Ovary (tissue), 10 donors: ENCODE measurements at places on chromosomes 7 and 10.

DNA sequence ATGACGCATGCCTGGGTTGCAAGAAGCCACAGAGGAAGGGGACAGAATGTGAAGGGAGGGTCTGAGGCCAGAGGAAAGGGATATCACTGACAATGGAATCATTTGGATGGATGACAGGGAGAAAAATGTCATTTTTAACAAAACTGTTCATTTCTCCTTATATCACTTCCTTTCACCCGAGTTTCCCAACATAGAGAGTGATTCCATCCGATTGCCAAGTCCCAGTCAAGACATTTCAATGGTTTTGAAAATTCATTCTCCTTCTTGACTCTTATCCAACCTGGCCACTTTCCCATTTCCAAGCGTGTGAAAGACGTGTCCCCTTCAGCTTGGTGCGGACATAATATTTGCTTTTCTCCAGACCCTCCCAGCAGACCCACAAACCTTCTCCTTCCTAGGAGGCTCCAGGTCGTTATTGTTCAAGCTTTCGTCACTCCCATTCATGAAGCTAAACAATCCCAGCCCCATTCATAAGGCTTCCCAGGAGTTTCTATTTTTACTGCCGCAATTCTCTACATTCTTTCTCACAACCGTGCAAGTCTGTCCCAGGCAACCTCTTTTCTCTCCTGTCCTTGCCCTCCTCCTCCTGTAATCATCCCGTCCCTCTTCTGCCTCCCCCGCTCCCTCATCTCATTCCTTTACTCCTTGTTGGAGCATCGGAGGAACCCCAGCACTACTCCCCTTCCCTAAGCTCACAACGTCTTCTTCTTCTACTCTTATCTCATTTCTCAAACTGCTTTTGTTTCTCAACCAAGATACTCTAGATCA, 301.3 kb upstream of the KLF6 start:
- H3K36me3 ChIP-seq: no peaks in the 10 kb centered on the region
- no peak overlapping the region for H3K4me3 ChIP-seq
- DNase-seq: no peak
- H3K27me3 ChIP-seq: no peaks in the 10 kb centered on the region
- H3K27ac ChIP-seq: no peak overlapping the region

DNA sequence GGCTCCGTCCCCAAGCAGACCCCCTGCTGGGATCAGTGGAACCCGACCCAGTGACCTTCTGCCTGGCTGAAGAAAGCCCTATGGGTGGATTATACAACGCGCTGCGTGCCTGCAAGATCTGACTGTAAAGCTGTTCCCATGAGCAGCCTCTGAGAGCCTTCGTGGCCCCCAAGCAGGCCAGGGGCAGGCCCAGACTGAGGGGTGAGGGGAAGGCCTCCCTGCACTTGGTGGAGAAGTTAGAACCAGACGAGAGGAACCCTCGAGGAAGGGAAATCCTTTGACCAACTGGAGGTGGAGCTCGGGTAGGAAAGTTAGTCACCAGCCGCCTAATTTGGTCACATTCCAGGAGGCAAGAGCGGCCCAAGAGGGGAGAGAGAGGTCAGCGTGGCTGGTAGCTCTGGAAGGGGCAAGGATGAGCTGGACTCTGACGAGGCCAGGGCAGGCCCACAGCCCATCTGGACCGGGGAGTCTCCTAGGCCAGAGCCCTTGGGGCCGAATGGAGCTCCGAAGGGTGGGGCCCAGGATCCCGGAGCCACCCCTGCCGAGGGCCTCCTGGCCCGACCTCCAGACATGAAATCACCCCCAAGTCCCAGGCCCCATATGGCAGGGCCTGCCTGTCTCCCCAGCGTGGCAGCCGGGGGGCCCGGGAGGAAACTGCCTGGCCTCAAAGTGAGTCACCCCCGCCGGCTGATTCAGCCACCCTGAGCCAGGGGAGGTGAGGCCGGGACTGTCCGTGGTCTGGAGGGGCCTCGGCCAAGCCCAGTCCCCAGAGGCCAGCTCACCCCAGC, 23.3 kb upstream of the PDGFA start:
- H3K36me3 ChIP-seq: no peaks in the 10 kb centered on the region
- no peak overlapping the region for H3K4me3 ChIP-seq
- DNase-seq: no peak

DNA sequence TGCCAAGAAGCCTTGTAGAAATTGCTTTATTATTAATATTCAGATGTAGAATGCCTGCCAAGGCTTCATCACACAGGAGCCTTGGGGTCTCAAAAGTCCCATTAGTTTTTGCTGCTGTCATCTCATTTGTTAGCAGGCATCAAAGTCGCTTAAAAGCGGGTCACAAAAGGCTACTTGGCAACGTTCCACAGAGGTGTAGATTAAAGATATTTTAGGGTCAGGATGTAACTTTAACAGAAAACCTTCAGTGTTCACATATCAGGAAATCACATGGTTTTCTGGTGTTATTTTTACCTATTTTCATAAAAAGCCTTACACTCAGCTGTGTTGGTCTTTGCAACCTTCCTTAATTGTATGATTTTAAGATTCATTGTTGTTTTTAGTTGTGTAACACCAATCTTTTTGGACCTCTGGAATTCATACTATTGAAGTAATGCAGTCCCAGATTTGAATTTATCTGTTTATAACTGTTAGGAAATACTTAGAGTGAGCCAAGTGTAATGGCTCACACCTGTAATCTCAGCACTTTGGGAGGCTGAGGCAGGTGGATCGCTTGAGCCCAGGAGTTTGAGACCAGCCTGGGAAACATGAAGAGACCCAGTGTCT, 65.3 kb downstream of the TET1 start:
- no peak overlapping the region for H3K4me3 ChIP-seq
- H3K36me3 ChIP-seq: no peaks in the 10 kb centered on the region
- H3K27ac ChIP-seq: no peak overlapping the region
- H3K4me1 ChIP-seq: no peaks in the 10 kb centered on the region

GRCh38 chr10:30353851-30354250, 4.8 kb upstream of the MTPAP start:
- no peaks in the 10 kb centered on the region for H3K36me3 ChIP-seq
- H3K4me3 ChIP-seq: no peak overlapping the region

DNA sequence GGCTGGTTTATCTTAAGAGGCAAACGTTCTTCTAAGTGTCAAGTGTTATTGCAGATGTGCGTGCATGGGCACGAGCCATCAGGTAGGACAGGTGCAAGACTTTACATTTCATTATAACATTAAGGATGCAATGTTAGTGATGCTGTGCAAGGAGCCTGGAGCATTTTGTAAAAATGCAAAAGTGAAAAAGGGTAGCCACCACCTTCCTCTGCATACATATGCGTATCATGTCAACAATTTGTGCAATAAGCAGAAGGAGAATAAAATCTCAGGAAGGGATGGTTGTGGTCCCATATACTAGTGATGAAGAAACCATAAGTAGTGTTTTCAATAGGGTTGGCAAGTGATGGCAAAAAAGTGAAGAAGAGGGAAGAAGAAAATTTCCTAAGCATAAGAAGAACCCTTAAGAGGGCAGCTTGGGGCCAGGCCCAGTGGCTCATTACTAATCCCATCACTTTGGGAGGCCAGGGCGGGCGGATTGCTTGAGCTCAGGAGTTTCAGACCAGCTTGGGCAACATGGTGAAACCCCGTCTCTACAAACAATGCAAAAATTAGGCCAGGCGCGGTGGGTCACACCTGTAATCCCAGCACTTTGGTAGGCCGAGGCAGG, 7.5 kb downstream of the PIK3AP1 start:
- DNase-seq: no peak
- no peaks in the 10 kb centered on the region for H3K27me3 ChIP-seq
- no peak overlapping the region for H3K27ac ChIP-seq
- no peaks in the 10 kb centered on the region for H3K36me3 ChIP-seq
- no peaks in the 10 kb centered on the region for H3K4me1 ChIP-seq
- H3K4me3 ChIP-seq: no peak overlapping the region

GRCh38 chr7:135771961-135772638, 23.5 kb upstream of the FAM180A start:
- H3K4me1 ChIP-seq: peaks cover 4% of the 10 kb centered on the region
- H3K27ac ChIP-seq: no peak overlapping the region
- no peak overlapping the region for H3K4me3 ChIP-seq
- no peak for DNase-seq

DNA sequence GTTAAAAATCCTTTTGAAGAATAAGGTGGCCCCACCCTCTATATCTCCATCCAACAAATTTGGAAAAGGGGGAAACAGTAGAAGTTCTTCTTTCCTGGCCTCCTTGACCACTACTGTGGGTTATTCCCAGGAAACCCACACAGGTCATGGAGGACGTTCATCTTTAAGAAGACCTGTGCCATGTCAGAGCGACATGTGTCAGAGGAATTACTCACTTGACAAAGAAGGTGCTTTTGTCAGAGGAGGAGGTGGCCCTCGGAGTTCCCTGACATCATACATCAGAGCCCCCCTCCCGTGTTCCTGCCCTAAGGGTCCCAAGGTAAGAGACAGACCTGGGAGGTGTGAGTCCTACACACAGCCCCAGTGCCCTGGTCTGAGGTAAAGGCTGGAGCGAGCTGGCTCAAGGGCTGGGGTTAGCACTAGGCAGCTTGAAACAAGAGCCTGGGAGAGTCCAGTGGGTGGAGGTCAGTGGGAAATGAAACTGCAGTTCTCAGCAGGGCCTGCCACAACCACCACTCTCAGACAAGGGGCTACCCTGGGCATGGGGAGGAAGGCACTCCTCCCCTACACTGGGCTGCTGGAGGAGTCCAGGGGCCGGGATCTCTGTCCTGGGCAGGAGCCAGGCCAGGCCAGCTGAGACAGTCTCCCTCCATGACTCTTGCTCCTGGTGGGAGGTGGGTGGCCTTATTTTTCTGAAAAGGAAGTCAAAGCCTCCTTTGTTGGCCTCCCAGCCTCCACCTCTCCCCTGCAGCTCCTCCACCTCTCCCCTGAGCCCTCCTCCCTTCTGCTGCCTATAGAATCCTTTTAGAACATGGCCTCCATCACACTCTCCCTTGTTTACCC, 21.8 kb upstream of the ZMIZ1 start:
- H3K27ac ChIP-seq: no peak overlapping the region
- no peaks in the 10 kb centered on the region for H3K4me1 ChIP-seq
- no peak for DNase-seq
- H3K36me3 ChIP-seq: no peaks in the 10 kb centered on the region
- no peak overlapping the region for H3K4me3 ChIP-seq

GRCh38 chr10:1114719-1115606, 58.8 kb downstream of the WDR37 start:
- no peak overlapping the region for H3K27ac ChIP-seq
- no peaks in the 10 kb centered on the region for H3K27me3 ChIP-seq
- no peaks in the 10 kb centered on the region for H3K4me1 ChIP-seq
- H3K36me3 ChIP-seq: no peaks in the 10 kb centered on the region
- no peak for DNase-seq

- H3K4me1 ChIP-seq: no peaks in the 10 kb centered on the region
- no peak for DNase-seq
- H3K27ac ChIP-seq: no peak overlapping the region
- no peaks in the 10 kb centered on the region for H3K36me3 ChIP-seq
- H3K27me3 ChIP-seq: no peaks in the 10 kb centered on the region
Observed at GRCh38 chr7:101386558-101387231, 24.0 kb downstream of the COL26A1 start.

GRCh38 chr7:75559976-75560365, 67.9 kb downstream of the SPDYE5 start:
- H3K27ac ChIP-seq: no peak overlapping the region
- no peak for DNase-seq

- no peaks in the 10 kb centered on the region for H3K27me3 ChIP-seq
- H3K27ac ChIP-seq: no peak overlapping the region
- no peak for DNase-seq
- no peak overlapping the region for H3K4me3 ChIP-seq
Observed at GRCh38 chr7:70612811-70613210, 519.1 kb upstream of the GALNT17 start.

DNA sequence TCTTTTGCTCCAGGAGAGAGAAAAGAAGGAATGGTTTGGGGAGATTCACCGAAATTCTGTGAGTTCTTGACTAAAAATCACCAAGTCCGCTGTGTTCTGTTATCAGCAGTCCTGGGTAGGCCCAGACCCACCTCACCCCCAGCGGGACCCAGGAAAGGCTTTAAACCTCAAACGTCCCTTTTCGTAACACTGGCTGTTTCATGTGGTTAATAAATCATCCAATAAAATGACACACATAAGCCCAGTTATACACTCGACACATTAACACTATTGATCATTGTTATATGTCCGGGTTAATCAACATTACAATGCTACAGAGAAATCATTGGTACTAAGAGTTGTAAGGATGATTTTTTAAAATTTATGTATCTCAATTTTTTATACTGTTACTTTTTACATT, 25.2 kb downstream of the DIP2C start:
- H3K4me3 ChIP-seq: no peak overlapping the region
- peaks cover 15% of the 10 kb centered on the region for H3K4me1 ChIP-seq
- no peak for DNase-seq
- H3K36me3 ChIP-seq: no peaks in the 10 kb centered on the region

DNA sequence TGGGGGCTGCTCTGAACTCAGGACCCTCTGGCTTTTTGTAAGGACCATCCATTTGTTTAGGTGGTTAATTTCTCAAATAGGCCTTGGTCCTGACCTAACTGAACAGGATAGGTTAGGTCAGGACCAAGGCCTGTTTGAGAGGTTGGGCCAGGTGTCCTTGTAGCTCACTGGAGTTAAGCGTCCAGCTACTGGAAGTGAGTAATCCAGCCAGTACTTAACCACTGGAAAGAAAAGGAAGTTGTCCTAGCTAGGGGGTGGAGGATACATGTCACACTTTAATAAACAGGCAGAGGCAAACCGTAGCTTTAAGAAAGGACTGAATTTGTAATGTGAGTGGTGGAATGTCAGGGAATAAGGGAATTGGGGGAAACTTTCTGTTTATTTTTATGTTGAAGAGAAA, 96.0 kb downstream of the GPR85 start:
- no peak overlapping the region for H3K4me3 ChIP-seq
- H3K4me1 ChIP-seq: no peaks in the 10 kb centered on the region
- H3K27ac ChIP-seq: no peak overlapping the region

DNA sequence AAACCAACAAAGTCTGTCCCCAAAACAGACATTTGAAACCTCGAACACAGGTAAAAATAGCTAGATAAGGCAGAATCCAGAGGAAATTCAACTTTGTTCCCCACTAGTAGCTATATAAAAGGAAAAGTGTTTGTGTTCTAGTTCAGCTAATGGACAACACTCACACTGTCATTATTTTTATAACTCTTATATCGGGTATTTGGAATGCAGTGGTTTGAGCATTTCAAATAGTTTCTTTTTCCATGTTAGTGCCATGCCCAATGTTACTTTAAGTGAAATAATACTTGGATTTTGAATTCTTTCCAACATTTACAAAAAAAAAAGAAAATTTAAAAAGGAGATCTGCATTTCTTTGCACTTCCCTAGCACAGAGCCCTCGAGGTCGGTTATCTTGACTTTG, 213.6 kb downstream of the DOCK4 start:
- H3K4me1 ChIP-seq: no peaks in the 10 kb centered on the region
- no peaks in the 10 kb centered on the region for H3K36me3 ChIP-seq
- H3K4me3 ChIP-seq: no peak overlapping the region
- no peaks in the 10 kb centered on the region for H3K27me3 ChIP-seq
- no peak for DNase-seq

DNA sequence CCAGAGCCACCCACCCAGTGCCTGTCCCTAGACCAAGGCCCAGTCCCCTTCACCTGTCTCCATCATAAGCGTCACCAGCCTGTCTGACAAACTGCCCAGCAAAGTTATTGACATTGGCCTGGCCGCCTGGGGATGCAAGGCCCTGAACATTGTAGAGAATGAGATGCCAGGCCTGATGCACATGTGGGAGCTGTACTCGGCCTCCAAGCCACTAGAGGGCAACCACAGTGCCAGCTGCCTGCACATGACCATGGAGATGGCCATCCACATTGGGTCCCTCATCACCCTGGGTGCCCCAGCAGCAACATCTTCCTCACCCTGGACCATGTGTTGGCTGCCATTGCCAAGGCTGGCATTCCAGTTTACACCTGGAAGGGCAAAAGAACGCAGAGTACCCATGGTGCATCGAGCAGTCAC, 63.7 kb upstream of the ANTXRL start:
- no peak overlapping the region for H3K27ac ChIP-seq
- H3K36me3 ChIP-seq: no peaks in the 10 kb centered on the region
- H3K27me3 ChIP-seq: no peaks in the 10 kb centered on the region
- no peak overlapping the region for H3K4me3 ChIP-seq
- DNase-seq: no peak
- no peaks in the 10 kb centered on the region for H3K4me1 ChIP-seq
